Stimulated activated CD8-positive, alpha-beta memory T cell treated with anti-CD3 and anti-CD28 coated beads, Interleukin-7, amount 100 ng/mL, for 1 hour (primary cell): ENCODE measurements at places on chromosomes 11 and 22.

- no peak for DNase-seq
Measured at GRCh38 chr11:115122274-115122673, 381.9 kb downstream of the CADM1 start.

DNA sequence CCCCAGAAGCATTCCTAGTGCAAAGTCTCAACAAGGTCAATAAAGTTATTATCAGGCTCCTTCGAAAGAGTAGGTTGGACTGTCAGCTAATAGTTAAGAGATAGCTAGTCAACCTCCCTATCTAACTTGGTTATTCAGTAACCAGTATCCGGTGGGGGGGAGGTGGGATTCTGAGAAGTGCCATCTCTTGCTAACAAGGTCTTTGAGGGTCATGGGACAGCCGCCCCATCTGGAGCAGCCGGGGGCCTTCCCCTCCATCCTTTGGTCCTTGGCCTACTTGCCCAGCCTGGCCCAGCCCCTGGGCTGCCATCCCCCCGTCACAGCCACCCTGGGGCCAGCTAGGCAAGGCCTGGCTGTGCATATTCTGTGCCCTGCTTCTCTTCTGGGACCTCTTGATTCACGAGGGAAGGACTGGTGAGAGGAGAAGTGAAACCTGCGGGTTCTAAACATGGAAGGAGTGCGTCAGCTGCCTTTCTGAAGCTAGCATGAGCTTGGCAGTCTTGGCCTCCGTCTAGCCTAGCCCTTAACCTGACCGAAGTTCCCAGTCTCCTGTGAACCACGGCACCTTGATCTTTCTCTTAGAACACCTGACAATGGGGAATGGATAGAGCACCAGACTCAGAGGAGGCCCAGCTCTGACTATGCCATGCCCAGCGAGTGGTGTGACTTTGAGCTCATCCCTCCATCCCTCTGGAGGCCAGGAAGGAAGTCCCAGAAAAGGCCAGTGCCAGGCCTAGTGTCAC lies 9.3 kb downstream of the SLC37A2 start:
- DNase-seq, result no peak

- no peak for DNase-seq
Measured at GRCh38 chr11:112619106-112619505, 342.1 kb upstream of the NCAM1 start.

- no peak for DNase-seq
Measured at GRCh38 chr11:12864316-12865156, 144.6 kb upstream of the RASSF10 start.

GRCh38 chr22:41641854-41642253 lies 20.8 kb downstream of the XRCC6 start:
- DNase-seq, result no peak

GRCh38 chr22:18056161-18056666 lies 21.6 kb upstream of the PEX26 start:
- no peak for DNase-seq

DNA sequence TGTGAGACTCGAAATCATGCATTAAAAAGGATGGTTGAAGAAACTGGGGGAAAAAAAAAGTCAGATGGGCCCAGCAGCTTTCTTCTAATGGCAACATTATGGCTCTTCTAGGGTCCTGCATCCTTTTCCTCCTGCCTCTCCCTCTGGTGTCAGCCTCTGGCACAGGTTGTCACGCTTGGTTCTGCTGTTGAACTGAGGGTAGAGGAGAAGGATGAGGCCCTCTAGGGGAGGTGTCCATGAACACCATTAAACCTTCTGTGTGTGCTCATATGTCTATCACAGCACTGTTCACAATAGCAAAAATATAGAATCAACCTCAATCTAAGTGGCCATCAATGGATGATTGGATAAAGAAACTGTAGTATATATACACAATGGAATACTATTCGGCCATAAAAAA lies 36.0 kb downstream of the BUD13 start:
- DNase-seq, result no peak

- no peak for DNase-seq
Measured at GRCh38 chr11:26992031-26992541, 1.8 kb upstream of the FIBIN start.

DNA sequence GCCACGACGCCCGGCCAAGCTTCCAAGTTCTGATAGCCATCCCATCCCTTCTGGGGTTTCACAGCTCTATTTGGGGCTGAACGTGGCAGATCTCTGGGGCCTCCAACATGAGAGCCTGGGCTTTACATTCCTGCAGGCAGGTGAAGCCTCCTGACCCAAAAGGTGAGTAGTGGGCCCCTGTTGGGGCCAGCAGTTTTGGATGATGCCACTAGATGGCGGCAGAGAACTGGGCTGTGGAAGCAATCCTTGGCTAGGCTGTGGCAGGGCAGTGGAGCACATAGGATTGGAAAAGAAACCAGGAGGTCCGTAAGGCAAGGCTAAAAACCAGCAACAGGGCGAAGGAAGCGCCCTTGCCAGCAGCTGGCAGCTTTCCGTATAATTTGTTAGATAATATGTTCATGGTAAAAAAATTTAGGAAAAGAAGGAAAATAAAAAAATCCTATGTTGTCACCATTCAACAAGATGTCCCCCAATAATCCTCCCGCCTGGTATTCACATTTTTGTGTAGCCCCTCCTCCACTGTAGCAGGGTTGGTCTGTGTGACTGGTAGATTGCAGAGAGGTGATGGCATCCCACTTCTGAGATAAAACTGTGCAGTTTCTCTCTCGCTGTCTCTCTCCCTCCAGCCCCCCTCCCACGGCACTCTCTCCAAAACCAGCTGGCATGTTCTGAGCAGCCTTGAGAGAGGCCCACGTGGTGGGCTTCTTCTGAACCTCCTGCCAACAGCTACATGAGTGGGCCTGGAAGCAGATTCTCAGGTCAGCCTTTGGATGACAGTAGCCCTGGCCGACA lies 43.6 kb upstream of the OR4B1 start:
- DNase-seq, result peak; percentile 20

DNA sequence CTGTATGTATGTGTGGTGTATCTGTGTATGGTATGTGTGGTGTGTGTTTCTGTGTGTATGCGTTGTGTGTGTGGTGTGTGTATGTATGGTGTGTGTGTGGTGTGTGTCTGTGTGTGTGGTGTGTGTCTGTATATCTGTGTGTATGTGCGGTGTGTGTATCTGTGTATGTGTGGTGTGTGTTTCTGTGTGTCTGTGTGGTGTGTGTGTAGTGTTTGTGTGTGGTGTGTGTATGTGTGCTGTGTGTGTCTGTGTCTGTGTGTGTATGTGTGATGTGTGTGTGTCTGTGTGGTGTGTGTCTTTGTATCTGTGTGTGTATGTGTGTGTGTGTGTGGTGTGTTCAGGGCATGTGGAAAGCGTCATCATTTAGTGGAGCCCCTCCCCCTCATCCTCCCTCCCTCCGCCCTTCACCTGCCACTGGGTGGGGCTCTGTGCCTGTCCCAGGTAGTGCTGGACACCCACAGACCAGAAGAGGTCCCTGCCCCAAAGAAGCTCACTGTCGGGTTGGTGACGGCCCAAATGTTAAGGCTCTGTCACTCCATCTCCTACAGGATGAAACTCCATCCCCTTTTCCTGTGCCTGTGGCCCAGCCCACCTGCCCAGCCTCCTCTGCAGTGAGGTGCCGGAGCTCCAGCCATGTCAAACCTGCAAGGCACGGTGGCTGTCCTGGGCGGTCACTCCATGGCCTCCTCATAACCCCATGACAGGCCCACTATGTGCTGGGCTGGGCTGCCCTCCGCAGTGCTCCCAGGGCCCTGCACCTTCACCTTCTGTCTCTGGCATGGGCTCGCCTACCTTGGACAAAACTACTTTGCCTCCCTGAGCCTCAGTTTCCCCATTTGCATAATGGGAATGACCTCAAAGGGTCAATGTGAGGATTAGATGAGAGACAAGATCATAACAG lies 23.4 kb upstream of the SHISAL1 start:
- no peak for DNase-seq

GRCh38 chr11:14793546-14793945 lies 98.5 kb downstream of the CYP2R1 start:
- DNase-seq, result no peak

DNA sequence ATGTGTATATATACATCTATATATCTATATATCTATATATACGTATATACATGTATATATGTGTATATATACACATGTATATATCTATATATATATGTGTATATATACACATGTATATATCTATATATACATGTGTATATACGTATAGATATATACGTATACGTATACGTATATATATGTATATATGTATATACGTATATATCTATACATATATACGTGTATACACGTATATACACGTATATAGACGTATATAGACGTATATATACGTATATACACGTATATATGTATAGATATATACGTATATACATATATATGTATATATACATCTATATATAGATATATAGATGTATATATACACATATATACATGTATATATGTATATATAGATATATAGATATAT lies 25.1 kb upstream of the CAPRIN1 start:
- no peak for DNase-seq

GRCh38 chr11:110297076-110297725 lies 787 bp upstream of the RDX start:
- no peak for DNase-seq

DNA sequence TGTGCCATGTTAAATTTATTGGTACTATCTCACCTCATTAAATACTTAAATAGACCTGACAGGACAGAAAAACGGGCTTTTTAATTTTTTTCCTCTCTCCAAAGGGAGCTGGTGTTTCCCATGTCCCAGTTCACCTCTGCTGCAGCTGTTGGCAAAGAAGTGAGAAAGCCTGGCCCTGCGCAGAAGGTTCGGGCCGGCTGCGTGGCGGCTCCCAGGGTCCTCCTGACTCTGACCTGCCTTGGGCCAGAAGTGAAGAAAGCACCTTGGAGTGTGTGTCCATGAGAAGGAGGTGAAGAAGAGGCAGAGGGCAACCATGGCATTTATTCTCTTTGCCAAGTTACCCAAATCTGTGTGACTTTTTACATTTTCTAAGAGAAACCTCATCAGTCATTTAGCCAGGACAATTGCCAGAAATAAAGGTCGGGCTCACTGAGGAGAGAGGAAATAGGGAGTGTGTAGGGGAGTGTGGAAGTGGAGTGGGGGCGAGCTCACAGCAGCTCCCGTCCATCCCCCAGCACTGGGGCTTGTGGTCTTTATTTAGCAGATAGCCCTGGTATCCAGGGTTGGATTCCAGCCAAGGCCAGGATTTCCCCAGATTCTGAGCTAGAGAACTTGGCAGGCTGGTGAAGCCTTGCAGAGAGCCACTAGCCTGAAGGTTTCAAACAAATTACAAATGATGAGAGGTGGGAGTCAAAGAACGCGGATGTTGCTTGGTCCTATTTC lies 102.4 kb upstream of the CADM1 start:
- DNase-seq, result no peak

- DNase-seq, result no peak
Measured at GRCh38 chr22:49321477-49322055, 506.1 kb downstream of the BRD1 start.
